Cortex of kidney (tissue), 1 donor: ENCODE measurements at places on chromosomes 13 and 19.
A peak's percentile ranks its signal among the peaks of the same experiment; 100 is the strongest.

DNA sequence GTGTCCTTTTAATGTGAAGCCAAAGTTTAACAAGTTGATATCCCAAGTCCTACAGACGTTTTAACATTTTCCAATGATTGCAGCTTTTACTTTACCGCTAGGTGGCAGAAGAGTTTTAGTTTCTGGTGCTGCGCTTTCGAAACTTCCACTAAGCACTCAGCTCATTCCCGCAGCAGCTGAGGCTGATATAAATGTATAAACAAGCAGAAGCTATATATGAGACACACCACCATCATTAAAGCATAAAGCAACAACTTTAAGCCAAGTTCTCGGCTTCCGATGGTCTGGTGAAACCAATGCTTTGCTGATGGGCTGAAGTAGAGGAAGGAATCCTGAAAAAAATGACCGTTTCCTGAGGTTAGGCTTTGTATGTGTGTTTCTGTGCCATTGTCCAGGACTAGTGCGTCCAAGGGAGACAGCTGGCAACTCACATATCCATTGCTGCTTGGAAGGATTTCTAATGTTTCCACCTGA, 753.9 kb downstream of the OLFM4 start:
- no peak for DNase-seq

DNA sequence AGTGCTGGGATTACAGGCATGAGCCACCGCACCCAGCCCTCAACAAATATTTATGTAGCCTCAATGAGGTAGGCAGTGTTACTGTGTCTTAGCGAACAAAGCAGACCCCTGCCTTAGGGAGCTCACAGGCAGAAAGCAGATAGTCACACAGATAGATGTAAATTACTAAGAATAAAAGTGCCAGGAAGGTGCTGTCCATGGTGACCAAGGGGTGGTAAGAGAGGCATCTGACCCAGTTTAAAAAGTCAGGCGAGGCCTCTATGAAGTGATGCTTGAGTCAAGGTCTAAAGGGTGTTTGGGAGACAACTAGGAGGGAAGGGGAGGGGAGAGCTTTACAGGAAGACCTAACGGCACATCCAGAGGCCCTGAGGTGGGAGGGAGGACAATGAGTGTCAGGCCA, 12.4 kb upstream of the CACNG7 start:
- DNase-seq, result no peak

DNA sequence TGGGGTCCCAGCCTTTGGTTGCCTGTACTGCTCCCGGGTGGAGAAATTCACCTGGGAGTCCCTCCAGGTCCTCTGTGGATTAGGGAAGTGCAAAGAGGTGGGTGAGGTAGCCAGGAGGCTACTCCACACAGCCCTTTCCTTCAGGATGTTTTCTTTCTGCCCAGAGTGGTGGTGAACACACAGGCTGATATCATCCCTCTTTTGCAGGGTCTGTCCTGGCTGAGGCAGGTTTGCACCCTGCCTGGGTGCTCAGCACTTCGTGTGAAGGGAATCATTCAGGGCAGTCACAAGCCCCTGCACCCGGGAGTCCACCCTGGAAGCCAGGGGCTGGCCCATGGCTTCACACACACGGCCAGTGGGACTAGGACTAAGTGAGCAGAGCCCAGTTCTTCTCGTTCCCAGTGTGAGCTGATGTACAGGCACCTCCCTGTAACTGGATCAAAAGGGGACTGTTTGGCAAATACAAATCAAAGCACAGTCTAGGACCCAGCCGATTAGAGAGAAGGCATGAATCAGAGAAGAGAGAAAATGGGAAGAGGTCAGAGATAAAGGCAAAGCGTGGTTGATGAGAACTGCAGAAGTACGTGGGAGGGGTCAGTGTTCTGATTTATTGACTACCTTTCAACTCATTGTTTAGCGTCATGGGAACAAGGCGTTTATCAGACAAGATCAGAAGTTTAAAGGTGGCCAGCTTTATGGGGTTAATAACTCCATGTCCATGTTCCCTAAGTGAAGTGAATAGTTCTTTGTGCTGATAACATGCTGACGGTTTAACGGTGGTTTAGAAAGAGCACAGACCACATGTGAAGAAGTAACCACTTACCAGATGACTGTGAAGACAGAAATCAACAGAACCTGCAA, 30.4 kb upstream of the SPATA13 start:
- no peak for DNase-seq

- no peak for DNase-seq
Observed at GRCh38 chr19:29324717-29325116, 111.8 kb upstream of the UQCRFS1 start.

DNA sequence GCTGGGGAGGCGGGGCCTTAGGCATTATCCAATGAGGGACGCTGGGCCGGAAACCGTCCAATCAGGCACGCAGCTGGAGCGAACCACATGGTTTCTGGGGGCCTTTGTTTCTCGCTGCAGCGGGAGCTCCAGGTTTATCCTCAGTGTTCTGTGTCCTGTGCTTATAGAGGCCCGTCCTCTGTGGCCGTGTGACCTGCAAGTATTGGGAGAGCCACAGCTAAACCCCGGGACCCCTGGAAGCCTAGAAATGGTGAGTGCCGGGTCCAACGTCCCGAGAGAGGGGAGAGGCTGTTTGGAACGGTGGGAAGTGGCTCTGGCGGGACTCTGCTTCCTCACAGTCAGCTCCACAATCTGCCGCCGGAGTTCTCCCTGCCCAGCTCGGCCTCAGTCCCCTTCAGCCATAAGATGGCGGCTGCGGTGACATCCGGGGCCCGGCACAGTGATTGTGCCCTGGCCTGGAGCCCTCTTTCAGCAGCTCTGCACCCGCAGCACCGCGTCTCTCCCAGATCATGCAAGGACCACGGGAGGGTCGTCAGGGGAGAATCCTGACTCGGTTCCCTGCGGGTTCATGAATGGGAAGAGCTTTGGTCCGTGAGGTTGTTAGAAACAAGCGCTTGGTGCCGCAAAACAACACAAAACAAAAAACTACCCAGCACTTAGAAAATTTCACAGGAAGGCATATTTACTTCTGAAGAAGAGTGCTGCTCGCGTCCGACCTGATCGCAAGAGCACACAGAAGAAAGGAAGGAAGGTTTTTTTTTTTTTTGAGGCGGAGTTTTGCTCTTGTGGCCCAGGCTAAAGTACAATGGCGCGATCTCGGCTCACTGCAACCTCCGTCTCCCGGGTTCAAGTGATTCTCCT, at the start of gene ZNF253:
ZNF253 (plus strand) TSS at position 133 of the 861 bp plus-strand sequence; CDS start at position 248, 115 bp downstream.
- DNase-seq, result no peak

GRCh38 chr13:100089465-100090032, 656 bp downstream of the PCCA start:
- DNase-seq, result no peak

DNA sequence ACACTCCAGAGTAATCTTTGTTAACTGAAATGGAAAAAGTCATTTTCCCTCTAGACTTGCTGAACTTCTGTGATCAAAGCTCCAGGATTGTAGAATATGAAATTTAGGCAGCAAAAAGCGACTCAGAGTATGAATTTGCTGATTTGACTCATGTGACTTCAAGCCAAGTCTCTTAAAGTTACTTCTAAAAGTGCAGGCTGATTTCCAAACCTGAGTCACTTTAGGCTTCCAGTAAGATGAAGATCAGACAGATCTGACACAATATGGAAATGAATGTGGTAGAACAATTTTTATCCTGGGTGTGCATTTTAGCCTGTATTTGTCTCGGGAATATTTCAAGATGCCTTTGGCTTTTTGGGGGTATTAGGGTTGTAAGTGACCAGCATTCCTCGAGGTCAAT, 151.0 kb upstream of the TMTC4 start:
- DNase-seq, result no peak

DNA sequence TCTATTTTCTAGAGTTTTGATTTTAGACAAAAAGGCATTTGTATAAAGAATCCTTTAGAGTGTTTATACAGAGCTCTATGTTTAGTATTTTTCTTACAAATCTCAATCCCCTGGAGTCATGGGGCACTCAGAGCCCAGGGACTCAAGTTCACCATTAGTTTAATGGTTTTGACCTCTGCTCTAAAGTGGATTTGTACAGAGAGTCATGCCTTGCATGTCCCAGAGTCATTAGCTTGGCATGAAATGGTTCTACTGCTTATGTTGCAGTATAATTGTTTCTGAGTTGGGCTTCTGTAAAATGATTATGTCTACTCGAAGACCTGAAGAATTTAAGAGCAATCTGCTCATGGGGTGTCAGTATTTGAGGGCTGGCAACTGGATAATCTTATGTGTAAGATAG, 406.2 kb downstream of the DLEU7 start:
- no peak for DNase-seq

GRCh38 chr19:17686023-17686521, 2.1 kb downstream of the UNC13A start:
- no peak for DNase-seq

- DNase-seq, result no peak
Observed at GRCh38 chr13:43141685-43142084, 118.3 kb downstream of the DNAJC15 start.

DNA sequence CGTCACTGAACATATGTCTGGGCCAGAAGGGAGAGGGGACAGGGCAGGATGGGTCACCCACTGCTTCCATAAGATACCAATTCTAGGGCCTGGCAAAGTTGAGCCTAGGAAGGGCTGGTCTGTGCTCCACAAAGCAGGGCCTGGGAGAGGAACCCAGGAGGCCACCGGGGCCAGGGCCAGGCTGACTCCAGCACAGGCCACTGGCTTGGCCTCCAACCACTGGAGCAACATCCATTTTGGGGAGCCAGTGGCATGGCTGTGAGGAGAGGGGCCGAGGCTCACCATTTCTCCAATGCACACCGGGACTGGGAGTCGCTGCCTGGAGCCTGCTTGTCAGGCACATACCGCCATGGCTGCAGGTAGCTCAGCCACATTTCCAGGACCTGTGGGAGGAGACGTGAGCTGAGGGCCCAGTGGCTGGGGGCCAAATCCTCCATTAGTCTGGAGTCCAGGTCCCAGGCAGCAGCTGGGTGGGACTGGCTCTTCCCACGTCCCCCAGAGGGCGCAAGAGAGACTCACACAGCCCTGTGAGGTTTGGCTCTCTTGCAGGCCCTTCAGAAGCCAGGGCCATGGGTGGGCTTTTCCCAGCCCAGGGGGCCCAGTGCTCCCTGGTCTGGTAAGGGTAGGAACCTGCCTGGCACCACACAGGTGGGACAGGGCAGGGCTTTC, 27.7 kb downstream of the TUBA3C start:
- DNase-seq, result no peak

- no peak for DNase-seq
Observed at GRCh38 chr19:33797802-33798671, 1.4 kb downstream of the KCTD15 start.

GRCh38 chr13:83229574-83230305, 652.5 kb downstream of the SLITRK1 start:
- no peak for DNase-seq

GRCh38 chr13:28659621-28659970, 666 bp downstream of the POMP start:
- no peak for DNase-seq

GRCh38 chr19:55443045-55443823, at the start of gene SHISA7:
TSS of gene SHISA7 (minus strand) at chr19:55443300. CDS start at chr19:55442863, 437 bp downstream.
- no peak for DNase-seq

DNA sequence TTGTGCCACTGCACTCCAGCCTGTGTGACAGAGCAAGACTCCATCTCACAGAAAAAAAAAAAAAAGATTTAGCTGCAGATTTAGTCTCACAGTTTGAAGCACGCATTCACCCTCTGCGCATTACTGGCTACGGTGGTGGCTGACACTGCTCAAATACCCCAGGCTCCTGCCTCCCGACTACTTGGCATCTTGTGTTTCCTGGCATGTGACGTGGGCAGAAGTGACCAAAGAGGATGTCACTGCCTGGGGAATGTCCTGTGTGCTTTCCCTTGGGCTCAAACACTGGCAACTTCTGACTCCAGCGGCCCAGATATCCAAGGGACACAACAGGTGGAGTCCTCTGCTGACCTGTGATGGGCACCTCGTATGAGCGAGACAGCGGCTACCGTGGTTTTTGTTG, 24.7 kb upstream of the EIF3G start:
- no peak for DNase-seq

DNA sequence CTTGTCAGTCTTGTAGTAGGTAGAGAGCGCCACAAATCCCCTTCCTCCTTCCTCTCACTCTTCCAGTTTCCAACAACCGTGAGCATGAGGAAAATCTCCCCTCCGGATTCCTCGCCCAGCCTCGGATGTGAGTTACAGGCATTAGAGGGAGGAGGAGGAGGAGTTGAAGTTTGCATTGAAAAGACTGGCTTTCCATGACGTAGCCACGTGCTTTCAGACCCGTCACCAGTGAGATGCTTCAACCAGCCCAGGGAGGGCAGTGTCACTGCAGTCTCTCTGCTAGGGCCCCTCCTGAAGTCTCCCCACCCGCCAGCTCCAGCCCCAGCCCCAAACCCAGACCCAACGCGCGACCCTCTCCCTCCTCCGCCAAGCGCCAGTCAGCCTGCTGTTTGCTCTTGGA, 442 bp upstream of the FGF14 start:
- peak; percentile 1 for DNase-seq

DNA sequence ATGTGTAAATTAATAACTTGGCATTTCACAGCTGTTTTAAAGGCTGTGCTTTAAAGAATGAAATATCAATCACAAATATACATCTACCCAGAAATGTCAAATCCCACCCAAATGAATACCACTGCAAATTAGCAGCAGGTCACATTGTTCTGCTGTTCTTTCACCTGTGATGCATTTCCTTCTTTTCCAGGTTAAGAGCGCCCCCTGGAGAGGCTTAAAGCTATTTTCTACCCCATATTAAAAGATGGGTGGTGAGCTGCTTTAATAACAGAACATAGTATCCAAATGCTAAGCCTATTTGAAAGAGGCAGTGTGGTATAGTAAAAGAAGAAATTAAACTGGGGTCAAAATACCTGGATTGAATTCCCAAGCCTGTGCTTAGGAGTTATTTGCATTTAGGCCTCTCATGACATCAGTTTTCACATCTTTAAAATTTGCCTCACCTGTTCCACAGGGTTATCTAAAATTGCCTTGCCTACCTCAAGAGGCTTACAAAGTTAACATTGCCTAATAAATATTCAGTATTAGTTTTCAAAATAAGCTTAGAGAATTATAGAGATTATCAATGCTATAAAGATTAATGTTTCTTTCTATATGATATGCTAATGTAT, 396.9 kb upstream of the SLITRK5 start:
- DNase-seq, result no peak

DNA sequence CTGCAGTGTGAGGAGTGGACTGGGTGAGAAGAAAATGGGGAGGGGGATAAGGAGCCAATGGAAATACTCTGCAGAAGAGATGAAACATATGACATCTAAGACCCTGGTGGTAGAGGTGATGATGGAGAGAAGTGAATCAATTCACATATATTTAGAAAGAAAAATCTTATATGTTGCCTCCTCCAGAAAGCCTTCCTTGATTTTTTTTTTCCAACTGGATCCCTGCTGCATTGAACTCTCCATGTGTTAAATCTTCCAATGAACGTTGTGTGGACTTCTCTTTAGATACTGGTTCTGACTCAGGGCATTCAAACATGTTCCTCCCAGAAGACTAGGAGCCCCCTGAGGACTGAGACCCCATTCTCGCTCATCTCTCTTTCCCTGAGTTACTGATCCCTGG, 348.3 kb downstream of the TSHZ3 start:
- no peak for DNase-seq

GRCh38 chr13:50250401-50250800, 235.2 kb downstream of the KCNRG start:
- no peak for DNase-seq

DNA sequence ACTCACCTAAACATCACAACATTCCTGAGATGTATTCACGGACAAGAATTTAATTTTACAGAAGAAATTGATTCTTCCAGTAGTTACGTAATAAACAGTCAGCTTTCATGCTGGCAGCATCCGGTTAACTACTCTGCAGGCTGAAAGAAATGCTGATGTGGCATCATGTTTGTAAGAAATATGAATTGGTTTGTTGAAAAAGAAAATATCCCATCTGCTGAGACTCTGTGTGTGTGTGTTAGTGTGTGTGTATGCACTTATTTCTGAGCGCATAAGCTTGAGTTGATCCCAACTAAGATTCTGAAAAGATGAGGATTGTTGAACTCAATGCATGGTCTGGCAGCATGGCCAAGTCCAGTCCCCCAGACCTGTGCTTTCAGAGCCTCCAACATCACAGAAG, 74.3 kb upstream of the FAM216B start:
- no peak for DNase-seq
